ENCODE measurements at places on chromosomes 5 and 9. TPM values are rescaled to one million over a fixed set of nuclear protein-coding genes. Genes with fewer than 3 reads are reported as not detected.
A peak's percentile ranks its signal among the peaks of the same experiment; 100 is the strongest.

Gene PALM2AKAP2
- 30.4 TPM for polyA plus RNA-seq

Gene ELL2
- polyA plus RNA-seq = 3.3 TPM

- peak; percentile 71 for DNase-seq
These were observed 77.0 kb downstream of the OXCT1 start for GRCh38 chr5:41793141-41793770.

Gene SEC61B
- polyA plus RNA-seq = 70.1 TPM

GRCh38 chr9:107368696-107369095 is 85.6 kb downstream of the RAD23B start:
- no peak for DNase-seq

Data from hindlimb muscle (tissue), 1 donor.